Activated CD4-positive, CD25-positive, alpha-beta regulatory T cell treated with anti-CD3 and anti-CD28 coated beads, Interleukin-2, amount 50 U/mL, for 24 hours (primary cell): ENCODE measurements at places on chromosomes 5 and 9.

GRCh38 chr5:115246361-115246991 lies 16.2 kb downstream of the PGGT1B start:
- ATAC-seq: peak; percentile 48

- ATAC-seq: no peak
Measured at GRCh38 chr9:113380869-113381378, 4.1 kb upstream of the HDHD3 start.

- ATAC-seq: no peak
Measured at GRCh38 chr9:98678244-98678842, 30.4 kb downstream of the GABBR2 start.

- ATAC-seq: no peak
Measured at GRCh38 chr5:16628376-16628775, 11.6 kb upstream of the RETREG1 start.

DNA sequence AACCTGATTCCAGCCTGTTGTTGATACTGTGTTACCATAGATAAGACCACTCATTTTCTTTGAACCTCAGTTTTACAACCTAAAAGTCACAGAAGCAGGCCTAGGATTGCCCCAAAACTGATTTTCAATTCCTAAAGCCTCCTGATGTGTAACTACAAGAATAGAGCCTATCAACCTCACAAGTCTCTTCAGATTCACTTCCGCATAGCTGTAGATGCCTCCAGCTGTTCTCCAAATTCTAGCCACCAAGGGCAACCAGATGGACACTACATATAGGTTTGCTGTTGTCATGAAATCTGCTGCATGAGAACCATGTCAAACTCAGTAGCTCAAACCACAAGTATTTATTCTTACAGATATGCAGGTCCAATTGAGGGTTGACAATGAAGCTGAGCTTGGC lies 143.5 kb downstream of the SPATA31D1 start:
- ATAC-seq: no peak

DNA sequence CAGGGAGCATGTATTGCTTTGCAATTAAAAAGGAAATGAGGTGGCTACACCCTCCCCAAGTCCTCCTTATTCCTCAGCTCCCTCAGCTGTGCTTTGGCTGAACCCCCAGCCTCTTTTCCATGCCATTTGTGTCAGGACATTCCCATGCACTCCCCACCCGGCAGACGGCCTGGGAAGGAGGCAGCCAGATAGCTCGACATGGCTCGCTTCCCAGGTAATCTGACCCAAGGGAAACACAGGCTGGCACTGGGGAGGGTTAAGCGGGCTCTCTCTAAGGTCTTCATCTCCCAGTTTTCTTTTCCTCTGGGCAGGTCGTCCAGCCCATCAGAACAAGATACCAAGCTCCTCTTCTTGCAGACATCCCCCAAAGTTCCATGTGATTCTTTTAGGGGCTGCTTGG lies 31.2 kb downstream of the BTNL9 start:
- no peak for ATAC-seq

- no peak for ATAC-seq
Measured at GRCh38 chr5:160921423-160922285, 69.6 kb upstream of the ATP10B start.

DNA sequence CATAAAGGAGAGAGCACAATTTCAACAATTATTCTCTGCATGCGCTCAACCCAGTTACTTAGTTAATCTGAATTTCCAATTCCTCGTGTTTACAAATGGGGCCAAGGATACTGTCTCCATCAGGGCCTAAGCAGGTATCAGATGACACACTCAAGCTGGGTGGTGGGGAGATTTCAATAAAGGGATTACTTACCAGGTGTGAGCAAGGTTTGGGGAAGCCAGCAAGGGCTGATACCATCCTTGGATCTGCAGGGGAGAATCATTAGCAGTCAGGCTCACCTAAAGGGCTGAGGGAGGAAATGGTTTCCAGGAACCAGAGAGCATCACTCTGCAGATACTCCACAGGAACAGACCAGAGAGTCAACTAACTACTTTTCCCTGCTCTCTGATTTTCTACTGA lies 487.1 kb downstream of the NTRK2 start:
- no peak for ATAC-seq

DNA sequence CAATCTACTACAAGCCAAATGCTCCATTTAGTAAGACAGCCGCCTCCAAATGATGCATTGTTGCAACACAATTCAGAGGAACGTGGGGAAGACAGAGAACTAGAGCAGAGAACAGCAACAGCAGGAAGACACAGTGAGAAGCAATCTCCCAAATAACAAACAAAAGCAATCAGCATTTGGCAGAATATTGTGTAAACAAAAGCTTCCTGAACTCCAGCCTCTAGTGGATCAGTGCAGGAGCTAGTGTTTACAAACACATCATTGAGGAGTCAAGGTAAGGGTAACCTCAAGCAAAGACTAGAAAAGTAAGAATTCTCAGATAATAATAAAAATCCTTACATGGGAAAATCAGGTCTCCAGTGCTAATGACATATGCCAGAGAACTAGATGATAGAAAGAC lies 20.6 kb downstream of the FST start:
- no peak for ATAC-seq

DNA sequence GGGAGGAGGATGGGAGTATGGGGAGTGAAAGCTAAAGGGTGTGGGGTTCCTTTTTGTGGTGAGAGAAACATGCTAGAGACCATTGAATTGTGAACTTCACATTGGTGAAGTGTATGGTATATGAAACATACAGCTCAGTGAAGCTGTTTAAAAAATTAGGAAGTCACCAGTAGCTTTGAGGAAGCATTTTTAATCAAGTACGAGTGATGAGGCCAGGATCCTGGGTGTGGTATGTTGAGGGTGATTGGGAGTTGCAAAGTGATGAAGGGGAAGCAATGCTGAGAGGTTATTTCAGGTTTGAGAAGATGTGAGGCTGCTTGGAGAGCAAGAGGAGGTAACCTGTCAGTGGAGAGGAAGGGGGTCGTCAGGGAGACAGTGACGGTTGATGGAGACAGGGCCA lies 22.7 kb upstream of the CLK4 start:
- ATAC-seq: no peak

GRCh38 chr9:128206916-128207910 lies 4.0 kb downstream of the DNM1 start:
- no peak for ATAC-seq

- ATAC-seq: no peak
Measured at GRCh38 chr9:88706193-88707113, 171.5 kb downstream of the NXNL2 start.

GRCh38 chr9:13083366-13083765 lies 196.1 kb downstream of the MPDZ start:
- ATAC-seq: no peak

- no peak for ATAC-seq
Measured at GRCh38 chr9:8616414-8616813, 816.8 kb upstream of the DMAC1 start.

GRCh38 chr5:161189452-161189851 lies 337.4 kb upstream of the ATP10B start:
- no peak for ATAC-seq

GRCh38 chr5:68385936-68386335 lies 170.4 kb downstream of the PIK3R1 start:
- no peak for ATAC-seq

GRCh38 chr5:180139731-180140055 lies 68.1 kb upstream of the RNF130 start:
- no peak for ATAC-seq

GRCh38 chr5:134595458-134595838 lies 37.2 kb downstream of the SAR1B start:
- no peak for ATAC-seq

DNA sequence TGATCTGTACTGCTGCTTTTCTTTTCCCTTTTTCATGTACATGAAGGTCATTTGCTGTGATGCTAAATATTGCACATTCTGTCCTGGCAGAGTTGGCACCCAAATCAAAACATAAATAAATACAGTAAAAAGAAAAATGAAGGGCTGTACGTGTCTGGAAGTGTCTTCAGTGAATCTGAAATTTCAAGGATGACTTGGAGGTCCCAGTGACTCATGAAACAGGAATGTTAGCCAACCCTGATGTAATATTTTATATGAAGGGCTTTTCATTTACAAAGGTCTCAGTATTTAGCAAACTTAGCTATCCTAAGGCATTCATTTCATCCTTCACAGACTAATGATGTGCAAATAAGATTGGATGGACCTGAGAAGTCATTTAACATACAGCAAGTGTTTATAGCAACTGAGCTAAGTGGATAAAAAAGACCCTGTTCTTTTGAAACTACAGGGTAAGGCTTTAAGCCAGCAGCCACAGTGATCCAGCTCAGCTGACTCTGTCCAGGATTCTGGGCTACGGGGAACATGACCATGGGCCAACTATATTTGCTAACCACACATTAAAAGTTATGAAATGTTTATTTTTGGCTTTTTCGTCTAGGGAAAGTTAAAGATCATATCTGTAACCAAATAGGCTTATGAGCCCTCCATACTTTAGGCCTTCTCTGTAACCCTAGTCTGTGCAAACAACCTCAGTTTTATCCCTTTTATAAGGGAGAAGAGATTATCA lies 104.0 kb upstream of the DMRTA1 start:
- no peak for ATAC-seq

DNA sequence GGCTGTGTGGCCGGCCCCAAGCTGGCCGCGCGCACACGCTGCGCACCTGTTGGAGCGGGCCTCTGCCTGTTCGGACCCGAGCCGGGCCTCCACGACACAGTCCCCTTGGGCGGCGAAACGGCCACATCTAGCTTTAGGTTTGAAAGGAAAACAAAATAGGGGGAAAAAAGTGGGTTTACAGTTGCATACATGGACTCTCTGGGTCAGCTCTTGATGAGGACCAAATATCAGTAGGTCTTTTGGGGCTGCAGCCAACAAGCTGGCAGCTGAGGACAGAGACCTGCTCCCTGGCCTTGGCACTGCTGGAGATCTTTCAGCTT lies 20.7 kb downstream of the IGIP start:
- no peak for ATAC-seq

- ATAC-seq: no peak
Measured at GRCh38 chr5:167871091-167871490, 420.4 kb upstream of the WWC1 start.

GRCh38 chr5:98825582-98826375 lies 52.3 kb downstream of the RGMB start:
- ATAC-seq: no peak

DNA sequence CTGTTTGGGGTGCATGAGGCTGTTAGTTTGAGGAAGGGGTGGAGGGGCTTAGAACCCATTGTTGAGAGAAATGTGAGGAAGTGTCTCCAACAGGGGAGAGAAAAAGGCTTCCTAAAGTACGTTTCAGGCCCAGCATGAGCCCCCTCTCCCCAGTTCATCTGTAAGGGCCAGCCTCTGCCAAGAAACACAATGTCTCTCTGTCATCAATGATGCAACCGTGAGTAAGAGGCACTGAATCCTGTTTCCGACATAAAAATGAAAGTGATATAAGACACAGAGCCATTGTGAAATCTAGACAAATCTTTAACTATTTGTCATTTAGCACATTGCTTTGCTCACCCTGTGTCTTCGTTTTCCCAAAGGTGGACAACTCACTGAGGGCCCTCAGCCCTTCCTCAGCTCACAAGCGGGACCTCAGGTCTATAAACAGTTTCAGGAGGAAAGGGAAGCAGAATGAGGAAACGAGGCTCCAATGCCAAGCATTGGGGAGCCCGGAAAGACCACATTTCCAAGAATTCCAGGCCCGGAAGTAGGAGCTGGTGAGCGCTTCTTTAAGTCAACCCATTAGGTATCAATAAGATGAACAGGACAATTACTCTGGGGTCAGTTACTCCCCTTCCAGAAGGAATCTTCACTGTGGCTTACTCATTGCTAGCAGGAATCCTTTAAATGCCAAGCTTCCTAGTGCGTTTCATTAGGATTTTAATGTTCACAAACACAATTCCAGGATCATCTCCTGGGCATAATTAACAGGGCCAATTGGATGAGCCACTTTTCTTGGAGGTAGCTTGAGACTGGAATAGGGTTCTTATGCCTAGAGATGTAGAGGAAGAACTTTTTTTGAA lies 59.0 kb upstream of the KLF4 start:
- no peak for ATAC-seq

DNA sequence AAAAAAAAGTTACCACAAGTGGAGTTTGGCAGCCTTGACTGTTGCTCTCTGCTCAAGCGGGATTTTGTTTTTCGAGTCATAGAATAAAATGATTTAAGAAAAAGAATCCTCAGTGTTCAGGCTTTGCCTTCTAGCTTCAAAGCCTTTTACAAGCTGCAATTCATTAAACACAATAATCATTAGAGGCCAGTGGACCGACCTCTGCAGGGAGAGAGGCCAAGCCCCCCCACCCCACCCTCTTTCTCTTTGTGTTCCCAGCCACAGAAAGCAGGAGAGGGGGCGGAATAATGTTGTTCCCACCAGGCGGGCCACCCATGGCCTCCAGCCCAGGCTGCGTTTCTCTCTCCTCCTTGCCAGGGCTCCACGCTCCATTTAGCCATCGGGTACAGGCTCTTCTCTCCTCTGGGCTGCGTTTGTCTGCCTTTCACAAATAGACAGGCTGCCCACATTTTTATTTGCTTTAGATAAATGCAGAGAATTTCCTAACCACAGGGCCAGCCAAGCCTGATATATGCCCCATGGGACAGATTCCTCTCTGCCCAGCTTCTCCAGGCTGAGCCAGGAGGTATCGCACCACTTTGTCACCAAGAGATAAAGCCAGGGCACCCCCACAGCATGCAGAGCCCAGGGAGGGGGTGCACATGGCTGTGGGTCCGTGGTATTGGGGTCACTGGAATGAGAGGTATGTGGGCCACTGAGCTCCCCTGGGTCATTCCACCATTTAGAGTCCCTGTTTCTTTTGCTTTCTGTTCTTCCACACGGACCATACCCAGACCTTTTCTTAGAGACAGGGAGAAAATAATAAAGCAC lies 318.8 kb downstream of the PIK3R1 start:
- no peak for ATAC-seq

DNA sequence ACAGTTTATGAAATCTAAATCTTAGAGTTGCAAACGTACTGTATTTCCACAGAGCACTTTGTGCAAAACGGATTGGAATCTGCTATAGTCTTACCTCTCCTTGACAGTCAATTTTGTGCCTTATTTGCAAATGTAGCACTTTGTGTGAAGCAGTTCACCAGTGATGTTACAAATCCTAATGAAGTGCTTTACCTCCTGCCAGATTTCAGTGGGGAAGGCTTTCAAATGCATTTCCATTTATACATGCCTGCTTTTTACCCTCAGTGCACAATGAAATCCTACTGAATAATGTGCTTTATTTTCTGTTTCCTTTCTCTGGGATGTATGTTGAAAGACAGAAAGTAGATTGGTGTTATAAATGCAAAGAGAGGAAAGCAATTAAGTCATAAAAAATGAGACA lies 2141.6 kb upstream of the C9orf72 start:
- no peak for ATAC-seq

- no peak for ATAC-seq
Measured at GRCh38 chr9:37512437-37512836, 26.7 kb downstream of the POLR1E start.

GRCh38 chr9:74275872-74276508 lies 221.1 kb upstream of the RORB start:
- no peak for ATAC-seq

DNA sequence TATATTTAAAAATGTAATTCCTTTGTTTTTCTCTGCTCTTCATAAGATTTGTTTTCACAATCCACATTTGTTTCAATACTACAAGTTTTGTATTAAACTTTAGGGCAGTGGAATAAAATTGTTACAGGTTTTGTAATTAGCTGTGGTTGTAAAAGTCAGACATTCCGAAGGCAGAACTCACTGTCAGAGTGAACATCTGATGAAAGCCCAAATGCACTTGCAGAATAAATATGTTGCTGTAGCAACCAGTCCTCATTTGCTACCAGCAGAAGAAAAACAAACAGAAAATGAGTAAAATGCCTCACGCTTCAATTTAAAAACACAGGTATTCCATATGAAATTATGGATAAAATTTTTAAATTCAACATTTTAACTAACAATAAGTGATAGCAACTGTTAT lies 740.1 kb upstream of the FAM174A start:
- no peak for ATAC-seq

- ATAC-seq: no peak
Measured at GRCh38 chr9:95629585-95629984, 112.8 kb upstream of the PTCH1 start.
